Activated naive CD4-positive, alpha-beta T cell treated with anti-CD3 and anti-CD28 coated beads, Interleukin-2, amount 10 ng/mL, durations not matched to agents 7 days and 5 days (primary cell): ENCODE measurements at places on chromosomes 16 and 17.

DNA sequence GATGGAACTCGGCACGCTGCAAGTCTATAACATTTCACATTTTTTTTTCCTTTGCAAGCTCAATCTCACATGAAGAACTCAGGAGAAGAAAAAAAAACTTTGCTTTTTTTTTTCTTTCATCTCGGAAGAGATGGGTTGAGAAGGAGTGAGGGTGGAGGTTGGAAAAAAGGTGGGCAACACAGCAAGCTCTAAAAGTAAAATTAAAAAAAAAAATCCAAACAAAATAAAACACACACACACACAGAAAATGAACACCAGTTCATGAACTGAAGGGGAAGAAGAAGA, 2.5 kb downstream of the MAF start:
- no peak for DNase-seq

- DNase-seq = no peak
These were observed at the start of gene CTRB2 for GRCh38 chr16:75206749-75207451. Gene CTRB2, minus strand, starts transcription at chr16:75207161. Its CDS starts 20 bp downstream, at chr16:75207141.

DNA sequence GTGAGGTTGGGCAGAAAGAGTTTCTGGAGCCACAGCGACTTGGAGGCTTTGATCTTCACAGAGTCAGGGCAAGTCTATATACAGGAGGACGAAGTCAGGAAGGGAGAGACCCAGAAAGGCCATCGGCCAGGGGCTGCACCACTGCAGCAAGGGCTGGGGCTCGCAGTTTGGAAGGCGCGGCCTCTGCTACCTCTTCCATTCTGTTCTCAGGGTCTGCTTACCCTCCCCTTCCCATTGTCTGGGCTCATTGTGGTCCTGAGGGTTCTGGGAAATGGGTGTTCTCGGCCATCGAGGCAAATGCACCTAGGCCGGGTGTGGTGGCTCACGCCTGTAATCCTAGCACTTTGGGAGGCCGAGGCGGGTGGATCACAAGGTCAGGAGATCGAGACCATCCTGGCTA, 16.0 kb downstream of the ST6GALNAC1 start:
- no peak for DNase-seq

GRCh38 chr16:53542283-53542682, 39.3 kb upstream of the AKTIP start:
- no peak for DNase-seq

GRCh38 chr17:52024300-52024870, 134.1 kb downstream of the CA10 start:
- no peak for DNase-seq

- peak; percentile 73 for DNase-seq
These were observed 12.6 kb downstream of the THRA start for GRCh38 chr17:40075201-40075941.

GRCh38 chr16:17173281-17173680, 297.5 kb downstream of the XYLT1 start:
- DNase-seq = no peak

- DNase-seq = no peak
These were observed 81.7 kb upstream of the GNG13 start for GRCh38 chr16:882256-882655.

- peak; percentile 71 for DNase-seq
These were observed 578 bp downstream of the RAC3 start for GRCh38 chr17:82031885-82032627.

GRCh38 chr16:68229431-68230175, 6.3 kb downstream of the ESRP2 start:
- peak; percentile 62 for DNase-seq

DNA sequence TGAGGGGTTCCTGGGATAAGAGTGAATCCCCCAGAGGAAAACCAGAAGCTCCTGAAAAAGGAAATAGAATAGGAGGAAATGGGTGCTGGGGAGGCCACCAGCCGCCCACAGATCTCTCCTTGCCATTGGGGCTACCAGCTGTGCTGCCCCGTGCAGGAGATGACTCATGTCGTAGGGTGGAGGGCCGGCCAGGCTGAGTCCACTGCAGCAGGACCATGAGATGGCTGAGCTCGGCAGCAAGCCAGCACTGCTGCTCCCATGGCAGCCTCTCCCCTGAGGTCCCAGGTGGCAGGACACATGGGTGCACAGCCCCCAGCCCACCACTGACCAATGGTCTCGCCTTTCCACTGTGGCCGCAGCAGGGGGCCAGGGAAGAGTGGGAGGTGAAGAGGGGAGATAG, 95.5 kb downstream of the GNAO1 start:
- DNase-seq = no peak

DNA sequence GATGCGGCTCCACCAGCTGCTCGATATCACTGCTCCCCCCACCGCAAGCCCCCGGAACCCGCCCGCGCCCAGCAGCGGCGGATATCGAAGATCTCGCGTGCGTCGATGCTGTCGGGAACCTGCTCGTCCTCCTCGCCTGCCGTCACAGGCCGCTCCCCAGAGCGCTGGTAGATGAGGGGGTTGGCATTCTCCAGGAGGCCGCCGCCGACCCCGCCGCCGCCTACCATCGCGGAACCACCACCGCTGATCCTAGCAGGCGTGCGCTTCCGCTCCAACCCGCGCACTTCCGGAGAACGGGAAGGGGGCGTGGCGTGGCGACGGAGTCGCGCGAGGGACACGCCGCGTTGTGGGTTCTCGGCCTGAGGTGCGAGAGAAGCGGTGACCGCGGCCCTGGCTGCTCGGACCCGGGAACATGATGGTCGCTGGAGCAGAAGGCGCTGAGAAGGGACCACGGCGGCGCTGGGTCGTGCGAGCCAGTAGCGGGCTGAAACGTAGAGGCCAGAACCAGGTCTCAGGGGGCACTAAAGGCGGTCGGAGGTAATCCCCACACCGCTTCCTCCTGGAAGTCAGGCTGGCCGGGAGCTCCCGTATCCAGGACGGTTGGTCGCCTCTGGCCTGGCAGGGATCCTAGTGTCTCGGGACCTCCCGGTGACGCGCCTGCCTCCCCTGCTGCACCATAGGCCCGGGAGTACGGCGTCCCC, at the start of gene CIAO2B:
TSS of gene CIAO2B (minus strand) at position 265 of the 701 bp plus-strand sequence. CDS start at position 227, 38 bp downstream.
- DNase-seq = peak; percentile 90

DNA sequence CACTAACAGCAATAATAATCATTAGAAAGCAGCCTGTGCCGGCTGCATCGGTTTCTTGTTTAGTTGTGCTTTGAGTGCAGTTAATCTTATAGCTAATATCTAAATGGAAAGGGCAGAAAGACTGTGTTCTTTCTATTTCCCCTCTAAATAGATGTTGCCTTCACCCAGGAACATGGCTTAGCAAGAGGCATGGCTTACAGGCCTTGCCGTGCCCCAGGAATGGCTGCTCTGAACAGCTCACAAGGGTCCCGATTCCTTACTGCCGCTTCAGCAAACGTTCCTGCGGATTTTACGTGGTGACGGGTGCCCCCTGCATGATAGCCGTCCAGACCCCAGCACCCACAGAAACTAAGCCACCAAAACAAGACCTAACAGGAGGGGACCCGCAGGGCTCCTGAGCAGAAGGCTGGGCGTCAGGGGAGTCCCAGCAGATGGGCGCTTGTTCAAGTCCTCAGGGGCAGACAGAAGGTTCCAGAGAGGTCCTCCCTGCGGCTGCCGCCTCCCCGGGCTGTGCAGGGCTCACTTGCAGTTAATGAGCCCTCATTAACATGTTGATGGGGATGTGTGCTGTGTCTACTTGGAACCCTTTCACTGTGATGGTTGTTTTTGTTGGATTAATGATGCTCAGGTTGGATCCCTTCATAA, 52.5 kb upstream of the ENPP7 start:
- DNase-seq = no peak

DNA sequence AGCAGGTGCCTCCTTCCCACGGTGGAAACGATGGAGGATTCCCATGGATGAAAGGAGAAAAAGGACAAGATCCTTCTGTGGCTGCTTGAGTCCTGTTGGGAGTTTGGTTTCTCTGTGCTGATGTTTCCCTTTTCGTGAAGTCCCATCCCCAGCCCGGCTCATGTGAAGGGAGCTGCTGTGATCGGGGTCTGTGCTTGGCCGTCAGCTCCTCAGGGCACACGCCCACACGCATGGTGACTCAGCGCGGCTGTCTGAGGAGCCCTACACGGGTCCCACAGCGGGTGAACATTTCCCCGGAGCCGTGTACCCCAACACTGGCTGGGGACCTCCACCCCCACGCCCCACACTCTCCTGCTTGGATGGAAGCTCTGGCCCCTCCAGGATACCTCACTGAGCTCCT, 44.5 kb upstream of the SSTR5 start:
- DNase-seq = no peak

- DNase-seq = peak; percentile 50
These were observed at the start of gene MEIOB for GRCh38 chr16:1871974-1872635. Gene MEIOB, minus strand, starts transcription at chr16:1872164. Its CDS starts 3,989 bp downstream, at chr16:1868175.

GRCh38 chr16:74079232-74079586, 217.4 kb upstream of the PSMD7 start:
- DNase-seq = no peak

DNA sequence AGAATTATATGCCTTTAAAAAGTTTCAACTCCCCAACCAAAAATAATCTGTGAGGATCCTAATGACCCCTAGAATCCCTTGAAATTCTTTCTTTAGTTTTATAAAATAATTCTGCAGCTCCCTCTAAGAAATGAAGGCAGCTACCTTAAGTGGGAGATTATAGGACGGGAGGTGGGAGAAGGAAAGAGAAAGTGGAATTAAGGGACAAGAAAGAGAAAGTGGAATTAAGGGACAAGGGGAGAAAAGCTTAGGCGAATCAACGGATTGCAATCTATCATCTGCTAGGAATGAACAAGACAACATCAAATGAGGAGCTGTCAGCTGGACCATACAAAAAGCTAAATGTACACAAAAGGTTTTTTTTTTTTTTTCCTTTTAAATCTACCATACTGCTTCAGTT, 262.0 kb downstream of the ZFHX3 start:
- no peak for DNase-seq

- peak; percentile 67 for DNase-seq
These were observed 267.9 kb downstream of the CPPED1 start for GRCh38 chr16:12535535-12536411.

DNA sequence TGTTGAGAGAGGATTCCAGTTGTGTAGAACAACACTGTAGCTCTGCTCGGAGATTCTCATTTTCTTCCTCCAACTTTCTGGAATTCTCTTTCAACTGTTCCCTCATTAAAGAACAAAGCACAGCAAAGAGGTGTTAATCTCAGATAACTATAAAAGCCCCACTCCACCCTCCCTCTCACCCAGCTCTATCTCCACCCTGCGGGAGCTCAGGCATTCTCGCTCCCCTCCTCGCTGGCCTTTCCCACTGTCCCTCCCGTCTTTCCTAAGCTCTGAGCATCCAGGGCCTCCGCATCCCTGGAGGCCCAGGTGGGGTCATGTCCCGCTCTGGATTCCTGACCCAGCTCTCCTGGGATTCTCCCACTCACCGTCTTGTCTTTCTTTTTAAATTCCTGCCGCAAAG, 35.1 kb downstream of the DHX38 start:
- no peak for DNase-seq

- DNase-seq = no peak
These were observed 89.5 kb downstream of the RAP1GAP2 start for GRCh38 chr17:2885733-2886132.

DNA sequence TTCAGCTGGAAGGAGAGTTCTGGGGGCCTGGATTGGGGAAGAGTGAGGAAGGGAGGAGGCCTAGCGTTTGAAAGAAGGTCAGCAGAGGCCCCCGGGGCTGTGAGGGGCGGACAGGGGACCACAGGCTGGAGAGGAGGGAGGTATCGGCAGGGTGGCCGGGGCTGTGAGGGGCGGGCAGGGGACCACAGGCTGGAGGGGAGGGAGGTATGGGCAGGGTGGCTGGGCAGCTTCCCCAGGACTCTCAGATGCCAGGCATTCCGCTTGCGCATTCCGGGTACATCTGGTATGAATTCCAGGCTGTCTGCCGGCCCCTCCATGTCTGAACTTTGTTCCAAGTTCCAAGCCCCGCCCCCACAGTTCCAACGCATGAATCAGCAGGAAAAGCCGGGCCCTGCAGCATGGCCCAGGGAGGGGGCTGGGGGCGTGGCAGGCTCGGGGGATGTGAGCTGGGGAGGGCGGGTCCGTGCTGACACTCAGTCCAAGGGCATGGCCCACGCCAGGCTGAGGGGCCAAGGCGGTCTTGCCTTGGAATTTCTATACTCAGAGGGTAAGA, 4.3 kb upstream of the TLCD2 start:
- peak; percentile 61 for DNase-seq

GRCh38 chr17:77841742-77842527, 116.6 kb upstream of the TNRC6C start:
- peak; percentile 21 for DNase-seq

- no peak for DNase-seq
These were observed 90.9 kb upstream of the BCAR1 start for GRCh38 chr16:75342308-75342811.

- DNase-seq = no peak
These were observed 636 bp upstream of the ERN1 start for GRCh38 chr17:64130559-64131001.

- DNase-seq = no peak
These were observed 90.3 kb upstream of the BCAR1 start for GRCh38 chr16:75341564-75342307.

DNA sequence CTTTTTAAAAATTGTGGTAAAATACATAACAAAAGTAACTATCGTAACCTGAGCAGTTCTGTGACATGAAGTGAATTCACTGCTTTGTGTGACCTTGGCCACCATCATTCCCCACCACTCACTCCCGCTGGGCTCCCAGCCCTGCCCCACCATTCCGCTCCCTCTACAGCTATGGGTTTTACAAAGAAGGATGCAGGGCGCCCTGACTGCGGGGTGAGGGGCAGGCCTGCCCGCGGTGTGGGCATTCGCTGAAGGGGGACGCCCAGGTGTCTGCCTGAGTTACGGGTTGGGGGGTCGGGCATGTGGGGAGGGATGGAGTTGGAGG, at the start of gene CEMP1:
TSS of gene CEMP1 (minus strand) at position 38 of the 325 bp plus-strand sequence. CDS start 335 bp downstream, outside the sequence.
- no peak for DNase-seq

GRCh38 chr17:40561871-40562611, 3.2 kb downstream of the CCR7 start:
- DNase-seq = peak; percentile 82

DNA sequence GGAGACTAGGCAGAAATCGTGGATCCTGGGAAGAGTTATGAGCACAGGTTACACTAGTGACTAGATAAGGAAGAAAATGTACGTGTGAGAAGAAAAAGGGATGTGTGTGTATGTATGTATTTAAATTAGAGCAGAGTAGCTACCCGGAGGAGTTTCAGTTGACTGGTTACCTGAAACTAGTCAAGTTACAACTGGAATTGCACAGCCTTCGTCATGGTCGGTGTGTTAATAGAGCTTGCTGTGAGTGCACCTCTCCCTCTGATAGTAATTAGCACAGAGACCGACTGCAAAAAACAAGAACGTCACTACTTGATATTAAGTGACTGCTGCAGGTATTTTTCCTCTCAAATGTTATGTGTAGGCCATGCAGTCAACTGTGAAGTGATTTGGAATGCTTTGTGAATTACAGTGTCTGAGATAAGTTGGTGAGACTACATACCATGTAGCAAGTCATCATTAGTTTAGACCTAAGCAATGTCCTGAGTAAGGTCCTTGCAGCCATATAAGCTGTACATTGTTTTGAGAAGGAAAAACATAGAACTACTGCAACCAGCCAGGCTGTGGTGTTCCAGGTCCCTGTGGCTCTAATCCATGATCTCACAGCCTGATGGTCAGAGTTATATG, 95.7 kb downstream of the WNT3 start:
- no peak for DNase-seq
